ENCODE measurements at places on chromosomes 5 and 9. TPM values are rescaled to one million over a fixed set of nuclear protein-coding genes. Genes with fewer than 3 reads are reported as not detected.

AJM1 gene
- total RNA-seq: 2.4 TPM

SLC6A7 gene
- total RNA-seq: not detected

HCN1 gene
- 0.27 TPM for total RNA-seq

DNA sequence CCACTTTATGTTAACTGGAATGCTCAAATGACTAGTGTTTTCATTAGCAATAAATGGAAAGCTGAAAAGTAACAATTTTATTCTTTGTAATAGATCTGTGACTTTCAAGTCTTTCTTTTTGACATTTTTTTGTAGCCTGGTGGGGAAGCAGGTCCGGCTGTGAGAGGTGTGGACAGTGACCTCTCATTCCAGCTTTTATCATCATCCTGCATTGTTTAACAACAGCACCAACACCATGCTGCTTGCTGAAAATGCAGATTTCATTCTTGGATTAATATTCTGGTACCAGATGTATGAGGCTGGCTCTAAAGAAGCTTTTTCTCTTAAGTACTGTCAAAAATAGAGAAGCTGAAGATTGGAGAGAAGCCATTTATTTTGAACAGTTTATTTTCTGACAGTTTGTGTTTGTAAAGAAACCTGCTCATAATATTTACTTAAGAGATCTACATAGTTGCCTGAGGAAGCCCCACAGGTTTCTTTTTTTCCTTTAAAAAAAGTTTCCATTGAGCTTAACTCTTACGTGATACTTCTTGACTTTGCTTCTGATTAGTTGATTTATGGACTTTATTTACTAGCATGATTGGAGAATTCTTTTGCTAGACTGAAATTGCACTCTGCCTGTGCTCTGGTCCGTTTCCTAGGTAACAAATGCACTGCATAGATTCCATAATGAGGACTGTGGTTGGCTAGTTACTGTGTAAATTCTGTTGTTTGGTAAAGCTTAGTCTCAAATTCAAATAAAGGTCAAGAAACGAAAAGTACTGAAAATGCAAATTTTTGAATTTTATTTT, 3.4 kb downstream of the KIAA1958 start:
- no peak overlapping the region for H3K4me3 ChIP-seq
- no peaks in the 10 kb centered on the region for H3K36me3 ChIP-seq

SLC1A3 gene
- 72.3 TPM for total RNA-seq

LIX1 gene
- 0.12 TPM for total RNA-seq

DNA sequence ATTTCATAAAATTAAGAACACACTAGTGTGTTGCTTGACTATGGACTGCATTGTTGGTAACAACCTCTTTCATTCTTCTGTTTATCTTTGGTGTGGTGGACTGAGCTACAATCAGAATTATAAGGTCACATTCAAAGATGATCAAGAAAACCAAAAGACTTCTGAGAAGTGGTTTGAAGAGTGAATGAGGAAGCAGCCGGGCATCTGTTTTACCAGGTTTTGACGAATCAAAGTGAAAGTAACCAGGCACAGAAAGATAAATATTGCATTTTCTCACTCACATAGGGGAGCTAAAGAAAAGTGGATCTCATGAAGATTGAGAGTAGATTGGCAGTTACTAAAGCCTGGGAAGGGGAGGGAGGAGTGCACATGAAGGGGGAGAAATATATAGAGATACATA, 589.1 kb downstream of the ZNF608 start:
- H3K4me1 ChIP-seq: no peaks in the 10 kb centered on the region
- no peak for DNase-seq
- H3K36me3 ChIP-seq: no peaks in the 10 kb centered on the region

PCDHGB1 gene
- 3.8 TPM for total RNA-seq

DNA sequence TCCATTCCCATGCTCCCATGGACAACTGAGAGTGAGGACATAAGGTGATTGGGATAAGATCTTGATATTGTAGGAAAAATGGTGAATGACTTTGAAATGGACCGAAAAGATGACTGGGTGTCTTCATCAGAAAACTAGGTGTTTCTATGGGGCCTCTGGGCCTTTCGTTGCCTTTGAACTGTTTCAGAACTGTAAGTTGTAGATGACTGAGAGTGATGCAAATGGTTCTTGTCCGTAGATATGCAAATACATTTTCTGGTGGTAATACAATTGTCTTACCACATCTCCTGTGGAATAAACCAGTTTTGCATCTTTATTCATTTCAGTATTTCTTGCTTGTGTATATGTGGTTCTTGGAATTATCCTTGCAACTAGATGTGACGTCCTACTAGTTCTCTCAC, 16.0 kb upstream of the TEX48 start:
- H3K4me1 ChIP-seq: no peaks in the 10 kb centered on the region
- no peaks in the 10 kb centered on the region for H3K27me3 ChIP-seq
- H3K4me3 ChIP-seq: no peak overlapping the region
- H3K27ac ChIP-seq: no peak overlapping the region

GRCh38 chr5:140355546-140355945, 4.4 kb upstream of the SLC4A9 start:
- no peaks in the 10 kb centered on the region for H3K36me3 ChIP-seq
- DNase-seq: no peak
- H3K4me3 ChIP-seq: no peak overlapping the region

GRCh38 chr5:28046596-28046995, 1008.2 kb upstream of the CDH9 start:
- no peak for DNase-seq
- H3K36me3 ChIP-seq: no peaks in the 10 kb centered on the region
- no peak overlapping the region for H3K27ac ChIP-seq
- no peak overlapping the region for H3K4me3 ChIP-seq

NME5 gene
- total RNA-seq: 7.2 TPM

- no peaks in the 10 kb centered on the region for H3K4me1 ChIP-seq
- H3K36me3 ChIP-seq: no peaks in the 10 kb centered on the region
- DNase-seq: no peak
Observed at GRCh38 chr5:91641730-91642350, 258.7 kb upstream of the ARRDC3 start.

ACSL6 gene
- total RNA-seq: 0.25 TPM

MAPK9 gene
- 27.5 TPM for total RNA-seq

DNA sequence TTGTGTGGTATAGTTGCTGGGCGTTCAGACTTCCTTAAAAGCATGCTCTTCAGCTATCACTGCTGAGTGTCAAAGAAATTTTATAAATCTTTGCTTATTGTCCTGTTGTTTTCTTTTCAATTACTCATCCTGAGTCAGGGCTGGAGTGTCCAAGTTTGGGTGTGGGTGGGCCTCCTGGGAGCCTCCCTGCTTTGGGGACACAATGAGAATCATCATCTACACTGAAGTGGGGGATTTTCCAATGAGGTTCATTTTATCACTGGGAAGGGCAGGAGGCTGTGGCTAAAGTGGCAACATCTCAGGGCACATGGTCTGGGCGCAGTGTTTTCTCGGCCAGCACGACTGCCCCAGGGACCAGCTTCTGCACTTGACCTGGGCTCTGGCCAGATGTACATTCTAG, 19.5 kb downstream of the GFPT2 start:
- H3K4me3 ChIP-seq: no peak overlapping the region
- no peak overlapping the region for H3K27ac ChIP-seq
- no peak for DNase-seq

- H3K36me3 ChIP-seq: no peaks in the 10 kb centered on the region
- H3K4me3 ChIP-seq: no peak overlapping the region
- H3K27me3 ChIP-seq: no peaks in the 10 kb centered on the region
Observed at GRCh38 chr9:128144239-128145181, 4.7 kb upstream of the LCN2 start.

- no peaks in the 10 kb centered on the region for H3K27me3 ChIP-seq
- no peaks in the 10 kb centered on the region for H3K36me3 ChIP-seq
- peaks cover under 1% of the 10 kb centered on the region for H3K4me1 ChIP-seq
- H3K4me3 ChIP-seq: no peak overlapping the region
- H3K27ac ChIP-seq: no peak overlapping the region
Observed at GRCh38 chr5:53929570-53929969, 369.1 kb downstream of the NDUFS4 start.

DNA sequence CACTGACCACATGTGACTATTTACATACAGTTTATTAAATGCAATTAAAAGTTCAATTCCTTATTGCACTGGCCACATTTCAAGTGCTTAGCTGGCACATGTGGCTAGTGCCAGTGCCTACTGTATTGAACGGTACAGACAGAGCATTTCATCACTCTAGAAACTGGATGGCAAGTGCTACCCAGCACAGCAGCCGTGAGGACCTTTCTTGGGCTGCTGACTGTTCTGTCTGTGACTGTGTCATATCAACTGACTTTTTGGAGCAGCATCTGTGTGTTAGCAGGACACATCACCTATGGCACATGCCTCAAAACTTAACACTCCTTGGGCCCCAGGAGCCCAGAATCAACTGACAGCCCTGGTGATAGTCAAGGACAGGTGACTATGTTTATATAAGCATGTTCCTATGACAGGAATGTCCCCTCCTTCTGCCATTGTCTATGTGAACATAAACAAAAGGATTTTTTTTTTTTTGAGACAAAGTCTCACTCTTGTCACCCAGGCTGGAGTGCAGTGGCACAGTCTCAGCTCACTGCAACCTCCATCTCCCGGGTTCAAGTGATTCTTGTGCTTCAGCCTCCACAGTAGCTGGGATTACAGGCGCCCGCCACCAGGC, 8.9 kb downstream of the IRF1 start:
- no peak overlapping the region for H3K4me3 ChIP-seq
- H3K27ac ChIP-seq: no peak overlapping the region
- H3K27me3 ChIP-seq: no peaks in the 10 kb centered on the region
- no peak for DNase-seq

ZER1 gene
- total RNA-seq: 31.2 TPM

DNA sequence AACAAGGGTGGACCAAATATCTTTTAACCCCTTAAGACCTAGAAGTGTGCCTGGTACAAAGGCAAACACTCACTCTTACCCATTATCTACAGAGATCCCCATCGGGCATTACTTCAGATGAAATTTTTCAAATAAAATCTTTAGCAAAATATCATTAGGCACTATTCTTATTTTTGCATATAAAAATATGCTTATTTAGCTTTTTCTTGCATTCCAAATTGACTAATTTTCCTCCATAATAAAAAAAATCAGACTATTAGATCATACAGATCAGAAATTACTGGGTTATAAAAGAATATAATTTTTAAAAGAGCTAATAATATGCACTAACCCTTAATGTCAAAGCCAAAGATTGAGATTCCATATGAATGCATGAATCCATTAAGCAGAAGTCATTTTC, 178.7 kb upstream of the SLC30A5 start:
- no peaks in the 10 kb centered on the region for H3K4me1 ChIP-seq
- no peaks in the 10 kb centered on the region for H3K27me3 ChIP-seq
- H3K27ac ChIP-seq: no peak overlapping the region
- no peaks in the 10 kb centered on the region for H3K36me3 ChIP-seq

BTNL8 gene
- not detected for total RNA-seq

DNA sequence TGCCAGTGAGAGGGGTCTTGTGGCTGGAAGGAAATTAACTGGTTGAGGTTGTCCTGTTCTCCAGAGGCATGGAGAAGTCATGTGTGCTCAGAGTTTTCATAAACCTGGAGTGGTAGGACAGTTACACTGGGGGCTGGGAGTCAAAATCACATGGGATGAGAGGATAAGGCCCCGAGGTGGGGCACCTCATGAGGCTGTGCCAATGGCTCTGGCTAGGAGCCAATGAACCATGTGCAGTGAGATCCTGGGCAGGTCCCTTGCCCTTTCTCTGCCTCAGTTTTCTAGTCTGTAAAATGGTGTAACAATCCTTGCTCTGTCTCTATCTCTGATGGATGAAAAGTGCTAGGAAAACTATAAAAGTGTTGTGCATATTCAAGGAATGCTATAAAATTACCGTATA, 7.0 kb upstream of the SYNPO start:
- H3K4me1 ChIP-seq: peaks cover 6% of the 10 kb centered on the region
- no peaks in the 10 kb centered on the region for H3K36me3 ChIP-seq
- H3K27me3 ChIP-seq: no peaks in the 10 kb centered on the region
- no peak overlapping the region for H3K4me3 ChIP-seq

FIBCD1 gene
- 0.15 TPM for total RNA-seq

- no peaks in the 10 kb centered on the region for H3K27me3 ChIP-seq
- no peak overlapping the region for H3K27ac ChIP-seq
- no peak for DNase-seq
- no peaks in the 10 kb centered on the region for H3K36me3 ChIP-seq
- H3K4me1 ChIP-seq: no peaks in the 10 kb centered on the region
Observed at GRCh38 chr5:169185626-169186025, 115.3 kb downstream of the SLIT3 start.

FOXD4L4 gene
- total RNA-seq: not detected

- H3K4me3 ChIP-seq: no peak overlapping the region
- no peaks in the 10 kb centered on the region for H3K27me3 ChIP-seq
- H3K27ac ChIP-seq: no peak overlapping the region
- DNase-seq: no peak
- H3K4me1 ChIP-seq: no peaks in the 10 kb centered on the region
Observed at GRCh38 chr5:97193355-97193688, 10.3 kb upstream of the RIOK2 start.

DNA sequence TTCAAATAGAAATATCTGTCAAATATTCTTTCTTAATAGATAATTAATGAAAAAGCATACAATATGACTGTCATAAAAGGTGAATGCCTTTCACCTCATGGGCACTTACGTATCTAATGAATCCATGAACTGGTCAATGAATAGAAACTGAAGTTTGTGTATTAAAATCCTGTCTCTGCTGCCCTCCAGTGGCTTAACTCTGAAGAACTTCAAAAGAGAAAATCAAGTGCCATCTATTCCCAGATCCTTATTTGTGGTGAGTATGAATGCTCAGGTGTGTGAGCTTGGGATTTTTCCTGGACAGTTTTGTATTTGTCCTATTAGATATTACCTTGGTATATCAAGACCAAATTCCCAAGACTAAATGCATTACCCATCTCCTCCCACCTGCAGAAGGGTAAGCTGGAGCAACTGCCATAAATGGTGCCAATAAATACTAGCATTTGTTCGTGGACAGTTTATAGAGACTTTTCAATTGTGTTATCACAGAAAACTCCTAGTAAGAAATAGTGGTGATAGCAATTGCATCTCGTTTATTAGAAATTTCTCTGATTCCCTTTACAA, 44.0 kb upstream of the SVEP1 start:
- H3K36me3 ChIP-seq: no peaks in the 10 kb centered on the region
- no peak overlapping the region for H3K27ac ChIP-seq
- DNase-seq: no peak
- no peaks in the 10 kb centered on the region for H3K27me3 ChIP-seq
- H3K4me3 ChIP-seq: no peak overlapping the region

GRCh38 chr5:58545912-58546311, 37.0 kb upstream of the RAB3C start:
- H3K36me3 ChIP-seq: no peaks in the 10 kb centered on the region
- no peaks in the 10 kb centered on the region for H3K4me1 ChIP-seq
- DNase-seq: no peak
- H3K27me3 ChIP-seq: no peaks in the 10 kb centered on the region
- H3K27ac ChIP-seq: no peak overlapping the region

GRCh38 chr5:176646707-176647029, 616 bp upstream of the TSPAN17 start:
- DNase-seq: no peak
- no peaks in the 10 kb centered on the region for H3K27me3 ChIP-seq
- no peaks in the 10 kb centered on the region for H3K36me3 ChIP-seq
- H3K4me1 ChIP-seq: peaks cover 9% of the 10 kb centered on the region
- no peak overlapping the region for H3K27ac ChIP-seq

GRCh38 chr5:1446602-1447343, 1.5 kb upstream of the SLC6A3 start:
- no peaks in the 10 kb centered on the region for H3K4me1 ChIP-seq
- H3K27me3 ChIP-seq: no peaks in the 10 kb centered on the region
- DNase-seq: no peak
- H3K36me3 ChIP-seq: no peaks in the 10 kb centered on the region

DND1 gene
- total RNA-seq: 1.2 TPM
